ENCODE measurements at places on chromosomes 3 and 15. TPM values are rescaled to one million over a fixed set of nuclear protein-coding genes. Genes with fewer than 3 reads are reported as not detected.

- peaks cover 6% of the 10 kb centered on the region for H3K36me3 ChIP-seq
- H3K4me1 ChIP-seq: peaks cover 44% of the 10 kb centered on the region
- H3K27me3 ChIP-seq: no peaks in the 10 kb centered on the region
- no peak overlapping the region for H3K27ac ChIP-seq
Measured at GRCh38 chr3:63961891-63962290, 49.7 kb upstream of the SCAANT1 start.

DNA sequence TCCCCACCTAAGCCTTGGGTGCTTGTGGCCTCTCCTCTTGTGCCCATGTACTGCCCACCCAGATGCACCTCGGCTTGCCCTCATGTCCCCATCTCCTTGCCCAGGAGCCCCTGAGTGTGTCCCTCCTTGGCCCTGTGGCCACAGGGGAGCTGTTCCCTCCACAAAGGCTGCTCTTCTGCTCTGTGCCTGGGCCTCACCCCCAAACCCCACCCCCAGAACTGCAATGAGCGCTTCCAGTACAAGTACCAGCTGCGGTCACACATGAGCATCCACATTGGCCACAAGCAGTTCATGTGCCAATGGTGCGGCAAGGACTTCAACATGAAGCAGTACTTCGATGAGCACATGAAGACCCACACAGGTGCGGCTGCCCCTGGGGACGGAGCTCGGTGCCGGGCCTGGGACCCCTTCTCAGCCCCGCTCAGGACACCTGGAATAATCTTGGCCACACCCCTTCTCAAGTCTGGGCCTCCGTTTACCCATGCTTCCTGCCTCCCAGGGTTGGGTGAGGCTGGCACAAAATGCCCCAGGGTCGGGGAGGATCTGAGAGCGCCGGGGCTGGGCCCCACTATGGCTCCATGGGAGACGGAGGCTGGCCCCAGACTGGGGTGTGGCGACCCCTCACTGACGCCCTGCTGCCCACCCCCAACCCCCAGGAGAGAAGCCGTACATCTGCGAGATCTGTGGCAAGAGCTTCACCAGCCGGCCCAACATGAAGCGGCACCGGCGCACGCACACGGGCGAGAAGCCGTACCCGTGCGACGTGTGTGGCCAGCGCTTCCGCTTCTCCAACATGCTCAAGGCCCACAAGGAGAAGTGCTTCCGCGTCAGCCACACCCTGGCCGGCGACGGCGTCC lies 10.3 kb downstream of the ZBTB47 start:
- H3K4me1 ChIP-seq: no peaks in the 10 kb centered on the region
- H3K27me3 ChIP-seq: no peaks in the 10 kb centered on the region
- no peak overlapping the region for H3K27ac ChIP-seq
- no peak for DNase-seq
- H3K36me3 ChIP-seq: no peaks in the 10 kb centered on the region
- no peak overlapping the region for H3K4me3 ChIP-seq

DNA sequence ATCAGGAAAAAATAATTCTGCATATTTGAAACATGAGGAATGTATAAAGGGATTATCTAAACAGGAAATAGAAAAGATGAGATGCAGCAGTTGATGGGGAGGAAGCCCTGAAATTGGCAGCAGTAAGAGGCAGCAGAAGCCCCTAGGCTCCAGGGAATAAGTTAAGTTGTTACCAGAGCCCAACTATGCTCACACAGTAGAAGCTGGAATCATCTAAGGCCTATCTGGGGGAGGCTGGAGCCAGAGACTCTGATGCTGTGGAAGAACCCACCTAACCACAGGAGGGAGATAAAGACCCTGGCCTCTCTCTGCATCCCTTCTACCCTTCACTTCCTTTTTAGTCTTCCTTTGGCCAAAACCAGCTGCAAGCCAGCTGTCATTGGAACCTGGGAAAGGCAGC lies 519.7 kb downstream of the DIPK2A start:
- no peak overlapping the region for H3K4me3 ChIP-seq

DNA sequence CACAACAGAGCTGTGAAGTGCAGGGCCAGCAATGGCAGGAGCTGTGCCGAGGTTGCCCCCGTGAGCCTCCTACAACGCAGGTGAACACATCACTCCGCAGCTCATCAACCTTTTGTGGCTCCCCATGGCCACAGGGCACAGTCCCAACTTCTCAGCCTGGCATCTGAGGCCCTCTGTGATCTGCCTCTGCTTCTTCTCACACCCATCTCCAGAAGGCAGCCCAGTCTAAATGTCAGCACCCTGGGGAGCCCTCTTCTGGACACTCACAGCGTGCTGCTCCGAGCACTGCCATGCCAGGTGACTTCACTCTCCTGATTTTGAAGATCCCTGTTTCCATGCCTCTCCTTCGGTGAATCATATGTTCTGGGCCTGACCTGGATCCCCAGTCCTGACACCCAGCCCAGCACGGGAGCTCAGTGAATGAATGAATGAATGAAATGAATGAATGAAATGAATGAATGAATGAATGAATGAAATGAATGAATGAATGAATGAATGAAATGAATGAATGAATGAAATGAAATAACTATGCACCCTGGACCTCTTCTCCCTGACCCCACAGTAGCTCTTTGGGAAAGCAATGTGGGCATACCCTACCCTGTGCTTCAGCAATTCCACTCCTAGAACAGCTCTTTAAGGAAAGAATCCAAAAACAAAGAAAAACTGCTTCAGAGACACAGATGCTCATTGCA lies 17.9 kb upstream of the SKIC8 start:
- no peaks in the 10 kb centered on the region for H3K36me3 ChIP-seq
- H3K27me3 ChIP-seq: peaks cover 2% of the 10 kb centered on the region
- no peaks in the 10 kb centered on the region for H3K4me1 ChIP-seq
- H3K27ac ChIP-seq: no peak overlapping the region
- peak; percentile 53 for DNase-seq

GRCh38 chr15:77541421-77542181 lies 91.1 kb downstream of the LINGO1 start:
- H3K4me3 ChIP-seq: no peak overlapping the region
- H3K27me3 ChIP-seq: no peaks in the 10 kb centered on the region
- DNase-seq: no peak
- H3K36me3 ChIP-seq: no peaks in the 10 kb centered on the region

GRCh38 chr3:156131799-156132198 lies 11.4 kb downstream of the KCNAB1 start:
- no peak overlapping the region for H3K27ac ChIP-seq
- H3K36me3 ChIP-seq: no peaks in the 10 kb centered on the region
- no peak overlapping the region for H3K4me3 ChIP-seq

- no peaks in the 10 kb centered on the region for H3K4me1 ChIP-seq
- no peak for DNase-seq
- no peak overlapping the region for H3K4me3 ChIP-seq
- H3K27ac ChIP-seq: no peak overlapping the region
- no peaks in the 10 kb centered on the region for H3K27me3 ChIP-seq
Measured at GRCh38 chr3:101228441-101228840, 91.9 kb downstream of the IMPG2 start.

DNA sequence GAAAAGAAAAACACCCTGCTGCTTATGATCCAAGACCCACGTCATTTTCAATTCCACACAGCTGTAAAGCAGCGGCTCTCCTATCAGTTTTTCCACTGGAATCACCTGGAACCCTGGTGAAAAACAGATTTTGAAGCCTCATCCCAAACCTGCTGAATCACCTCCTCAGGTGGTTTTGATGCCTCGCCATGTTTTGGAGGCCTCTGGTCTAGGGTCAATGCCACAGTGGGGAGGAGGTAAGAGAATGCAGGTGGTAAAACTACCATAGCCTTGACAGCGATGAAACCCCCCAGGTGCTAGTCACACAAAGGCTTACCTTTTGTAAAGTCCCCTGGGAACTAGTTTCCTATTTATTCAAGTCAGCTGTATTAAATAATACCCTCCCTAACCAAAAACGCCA lies 24.8 kb downstream of the MYO1E start:
- no peak for DNase-seq
- H3K4me3 ChIP-seq: no peak overlapping the region
- H3K4me1 ChIP-seq: peaks cover 10% of the 10 kb centered on the region

- no peak overlapping the region for H3K4me3 ChIP-seq
- no peak overlapping the region for H3K27ac ChIP-seq
- DNase-seq: no peak
- no peaks in the 10 kb centered on the region for H3K27me3 ChIP-seq
Measured at GRCh38 chr3:94043285-94043684, 14.9 kb upstream of the STX19 start.

DNA sequence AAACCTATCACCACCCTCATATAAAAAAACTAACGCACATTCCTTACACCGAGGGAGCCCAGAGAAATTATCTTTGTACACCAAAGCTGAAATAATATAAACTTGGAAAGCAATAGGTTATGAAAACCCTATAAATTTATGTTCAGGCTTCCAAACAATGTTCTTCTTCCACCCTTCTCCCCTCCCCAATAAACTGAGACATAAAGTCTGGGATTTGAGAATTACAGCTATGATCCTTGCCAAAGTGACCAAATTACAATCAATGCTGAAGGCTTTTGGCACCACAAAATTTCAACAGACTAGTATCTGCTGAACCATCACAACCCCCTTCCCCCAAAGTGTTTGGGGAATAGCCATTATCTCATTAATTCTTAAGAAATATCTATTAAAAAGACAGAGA lies 237.8 kb downstream of the FMN1 start:
- no peak for DNase-seq
- no peaks in the 10 kb centered on the region for H3K36me3 ChIP-seq
- no peak overlapping the region for H3K4me3 ChIP-seq

DNA sequence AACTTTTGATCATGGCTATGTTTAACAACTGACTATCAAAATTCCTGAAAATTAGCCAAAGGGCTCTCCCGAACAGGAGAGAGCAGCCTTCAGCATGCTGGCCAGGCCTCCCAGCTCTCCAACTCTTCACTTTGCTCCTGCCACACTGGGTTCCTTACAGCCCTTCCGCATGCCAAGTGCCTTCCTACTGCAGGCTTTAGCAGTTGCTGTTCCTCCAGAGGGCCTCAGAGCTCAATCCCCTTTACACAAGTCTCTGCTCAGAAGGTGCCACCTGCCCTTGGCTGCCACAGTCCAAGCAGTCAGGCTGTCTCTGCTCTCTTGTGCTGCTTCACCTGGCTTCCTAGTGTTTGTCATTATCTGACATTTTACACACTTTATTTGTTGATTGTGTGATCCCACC lies 553.1 kb upstream of the PPP2R3A start:
- no peaks in the 10 kb centered on the region for H3K27me3 ChIP-seq
- no peak overlapping the region for H3K27ac ChIP-seq
- no peak for DNase-seq

DNA sequence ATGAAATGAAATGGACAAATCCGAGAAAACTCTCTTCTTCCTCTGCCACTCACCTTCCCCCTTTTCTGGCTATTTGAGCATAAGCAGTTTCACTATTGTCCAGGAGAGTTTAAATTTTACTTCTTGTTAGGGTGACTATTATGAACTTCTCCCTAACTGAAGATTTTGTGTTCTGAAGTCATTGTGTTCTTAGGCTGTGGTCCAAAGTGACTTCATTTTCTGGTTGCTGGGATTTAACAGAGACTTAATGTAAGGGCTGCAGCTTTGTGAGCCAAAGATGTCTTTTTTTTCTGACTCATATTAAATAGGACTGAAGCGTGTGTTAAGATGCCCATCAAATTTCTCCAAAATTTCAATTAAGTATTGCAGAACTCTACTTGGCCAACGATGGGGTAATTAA lies 46.5 kb upstream of the FSTL1 start:
- peaks cover 8% of the 10 kb centered on the region for H3K27me3 ChIP-seq
- no peak overlapping the region for H3K27ac ChIP-seq
- no peaks in the 10 kb centered on the region for H3K4me1 ChIP-seq
- DNase-seq: no peak
- H3K4me3 ChIP-seq: no peak overlapping the region
- H3K36me3 ChIP-seq: no peaks in the 10 kb centered on the region

- DNase-seq: no peak
- H3K27me3 ChIP-seq: no peaks in the 10 kb centered on the region
- peak overlapping the region; percentile 82 for H3K27ac ChIP-seq
- H3K4me1 ChIP-seq: peaks cover 28% of the 10 kb centered on the region
- H3K36me3 ChIP-seq: peaks cover 8% of the 10 kb centered on the region
- H3K4me3 ChIP-seq: peak overlapping the region; percentile 5
Measured at GRCh38 chr3:100104817-100105413, 9.4 kb downstream of the FILIP1L start.

DNA sequence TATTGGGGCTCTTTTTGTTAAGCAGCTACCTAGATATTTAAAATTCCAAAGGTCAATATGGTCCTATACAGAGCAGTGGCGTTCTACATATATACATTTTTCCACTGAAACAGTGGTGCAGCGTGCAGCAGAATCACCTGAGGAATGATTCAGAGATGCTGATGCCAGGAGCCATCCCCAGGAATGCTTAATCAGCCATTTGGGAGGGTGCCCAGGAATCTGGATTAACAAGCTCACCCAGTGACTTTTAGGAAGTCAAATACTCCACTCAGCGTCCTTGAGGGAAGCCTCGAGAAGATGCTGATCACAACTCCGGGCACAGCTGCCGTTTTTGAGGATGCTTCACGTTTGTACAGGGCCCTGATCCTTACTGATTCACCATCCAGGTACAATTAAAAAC lies 82.6 kb upstream of the ARHGEF3 start:
- H3K27me3 ChIP-seq: no peaks in the 10 kb centered on the region
- peaks cover 44% of the 10 kb centered on the region for H3K4me1 ChIP-seq
- no peak for DNase-seq
- H3K4me3 ChIP-seq: no peak overlapping the region

DNA sequence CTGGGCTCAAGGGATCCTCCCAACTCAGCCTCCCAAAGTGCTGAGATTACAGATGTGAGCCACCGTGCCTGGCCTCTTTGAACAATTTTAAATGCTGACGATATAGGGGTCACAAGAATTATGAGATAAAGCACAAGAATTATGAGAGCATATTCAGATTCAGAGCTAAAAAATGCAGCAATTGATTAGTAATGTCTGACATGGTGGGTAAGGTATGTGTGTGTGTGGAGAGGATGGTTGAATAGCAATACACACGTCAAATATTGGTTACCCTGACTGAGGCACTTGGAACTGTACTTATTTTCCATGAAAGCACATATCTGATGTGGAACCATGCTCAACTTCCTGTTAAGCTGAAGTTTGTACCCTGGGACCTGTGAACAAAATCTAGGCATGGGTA lies 115.6 kb downstream of the EOMES start:
- no peak overlapping the region for H3K4me3 ChIP-seq
- H3K27me3 ChIP-seq: no peaks in the 10 kb centered on the region
- H3K4me1 ChIP-seq: peaks cover 6% of the 10 kb centered on the region
- H3K27ac ChIP-seq: no peak overlapping the region

DNA sequence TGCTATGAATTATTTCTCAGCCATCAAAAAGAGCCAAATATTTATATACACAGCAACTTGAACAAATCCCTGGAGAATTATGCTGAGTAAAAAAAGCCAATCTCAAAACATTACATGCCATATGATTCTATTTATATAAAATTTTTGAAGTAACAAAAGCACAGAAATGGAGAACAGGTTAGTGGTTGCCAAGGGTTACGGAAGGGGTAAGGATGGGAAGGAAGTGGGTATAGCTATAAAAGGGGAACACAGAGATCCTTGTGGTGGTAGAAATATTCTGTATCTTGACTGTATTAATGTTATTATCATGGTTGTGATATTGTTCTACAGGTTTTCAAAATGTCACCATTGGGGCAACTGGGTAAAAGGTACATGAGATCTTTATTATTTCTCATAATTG lies 62.3 kb upstream of the ASB14 start:
- H3K27ac ChIP-seq: no peak overlapping the region
- H3K36me3 ChIP-seq: no peaks in the 10 kb centered on the region
- H3K4me1 ChIP-seq: no peaks in the 10 kb centered on the region
- H3K27me3 ChIP-seq: peaks cover 3% of the 10 kb centered on the region
- no peak overlapping the region for H3K4me3 ChIP-seq
- DNase-seq: no peak

PDZRN3 gene
- total RNA-seq: not detected

BLM gene
- 58.7 TPM for total RNA-seq

RYR3 gene
- total RNA-seq: not detected

UPK1B gene
- not detected for total RNA-seq

ACTC1 gene
- total RNA-seq: not detected

NMNAT3 gene
- total RNA-seq: 5.0 TPM

CLDN18 gene
- not detected for total RNA-seq
